Thyroid gland (tissue), 4 donors: ENCODE measurements at places on chromosomes 12 and 14. TPM values are rescaled to one million over a fixed set of nuclear protein-coding genes. Genes with fewer than 3 reads are reported as not detected.

Gene VDR
- total RNA-seq, result 3.5 TPM

Gene ZDHHC22
- not detected for total RNA-seq

Gene IL26
- not detected for total RNA-seq

Gene TNFRSF1A
- 131 TPM for total RNA-seq

Gene CIT
- total RNA-seq, result 7.4 TPM

Gene SLC5A8
- 80.1 TPM for total RNA-seq

Gene TAS2R13
- total RNA-seq, result 4.3 TPM

Gene RESF1
- total RNA-seq, result 75.1 TPM

Gene SLC38A4
- 0.11 TPM for total RNA-seq

Gene GLS2
- 4.2 TPM for total RNA-seq

Gene HCAR1
- 4.0 TPM for total RNA-seq

Gene FAIM2
- 0.13 TPM for total RNA-seq

Gene IL31
- total RNA-seq, result not detected

Gene EPYC
- total RNA-seq, result not detected

Gene SOAT2
- total RNA-seq, result 0.40 TPM

Gene NANOG
- under 0.01 TPM for total RNA-seq
